ENCODE measurements at places on chromosomes 5 and 9. TPM values are rescaled to one million over a fixed set of nuclear protein-coding genes. Genes with fewer than 3 reads are reported as not detected.

Gene GAPT
- not detected for total RNA-seq

Gene SLC36A3
- not detected for total RNA-seq

Gene EIF4E1B
- not detected for total RNA-seq

Gene GCNT4
- 2.1 TPM for total RNA-seq

Gene C9orf50
- not detected for total RNA-seq

Gene RASGEF1C
- total RNA-seq = not detected

Gene HCN1
- total RNA-seq = not detected

Data from osteocyte (in vitro differentiated cells).